ENCODE measurements at places on chromosomes 7 and 10. TPM values are rescaled to one million over a fixed set of nuclear protein-coding genes. Genes with fewer than 3 reads are reported as not detected.

Gene PPP1R17
- not detected for total RNA-seq

Gene C7orf33
- total RNA-seq, result not detected

Gene LIPK
- total RNA-seq, result not detected

Gene SKAP2
- 12.8 TPM for total RNA-seq

Gene OR6V1
- not detected for total RNA-seq

Gene ATOH7
- 0.20 TPM for total RNA-seq

Gene STEAP1B
- not detected for total RNA-seq

Gene CYP17A1
- total RNA-seq, result not detected

Gene PHKG1
- 1.9 TPM for total RNA-seq

Gene ANAPC16
- 63.7 TPM for total RNA-seq

Gene GCK
- total RNA-seq, result not detected

Gene ADAMTS14
- total RNA-seq, result 0.09 TPM

Gene LEP
- not detected for total RNA-seq
